Pons (tissue), 1 donor: ENCODE measurements at places on chromosomes 6 and 20.

DNA sequence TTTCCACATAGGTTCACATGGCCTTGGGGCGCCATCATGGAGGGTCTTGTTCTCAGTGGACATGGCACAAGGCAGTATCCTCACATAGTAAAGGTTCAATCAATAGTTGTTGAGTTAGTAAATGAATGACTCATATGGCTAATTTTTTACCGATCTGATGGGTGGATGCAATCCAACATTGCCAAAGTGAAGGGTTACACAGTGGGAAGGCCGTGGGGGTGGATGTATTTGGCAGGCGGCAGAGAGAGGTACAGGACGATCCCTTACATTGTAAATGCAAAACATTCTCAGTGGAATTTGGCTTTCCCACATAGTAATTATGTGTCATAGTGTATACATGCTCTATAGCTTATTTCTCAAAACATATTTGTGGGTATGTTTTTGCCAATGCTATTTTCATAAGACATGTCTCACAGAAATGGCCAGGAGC is 21.0 kb upstream of the PDE7B start:
- no peak for DNase-seq

DNA sequence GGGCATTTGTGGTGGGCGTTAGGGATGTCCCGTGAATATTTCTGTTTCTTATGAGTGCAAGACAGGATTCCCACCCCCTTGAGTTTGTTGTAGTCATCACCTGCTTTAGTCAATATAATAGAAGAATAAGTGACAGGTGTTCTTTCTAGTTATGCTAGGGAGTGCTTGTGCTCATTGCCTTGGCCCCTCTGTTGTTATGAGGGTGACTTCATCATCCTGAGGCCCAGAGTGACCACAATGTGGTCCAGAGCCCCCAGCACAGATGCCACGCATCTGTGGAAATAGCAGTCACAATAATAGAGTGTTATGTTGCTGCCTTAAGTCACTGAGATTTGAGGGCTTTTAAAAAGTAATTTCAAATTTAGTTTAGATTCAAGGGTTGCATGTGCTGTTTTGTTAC is 42.4 kb downstream of the GGTLC1 start:
- no peak for DNase-seq

GRCh38 chr6:126185774-126186173 is 154.1 kb upstream of the CENPW start:
- DNase-seq, result no peak

- DNase-seq, result peak; percentile 52
Measured at GRCh38 chr6:159693894-159694545, 979 bp upstream of the SOD2 start.

- no peak for DNase-seq
Measured at GRCh38 chr6:43953794-43954310, 173.4 kb downstream of the MRPL14 start.
